ENCODE measurements at places on chromosomes 7 and 10.

- no peak for DNase-seq
Observed at GRCh38 chr10:124077208-124077993, 16.0 kb downstream of the CHST15 start.

DNA sequence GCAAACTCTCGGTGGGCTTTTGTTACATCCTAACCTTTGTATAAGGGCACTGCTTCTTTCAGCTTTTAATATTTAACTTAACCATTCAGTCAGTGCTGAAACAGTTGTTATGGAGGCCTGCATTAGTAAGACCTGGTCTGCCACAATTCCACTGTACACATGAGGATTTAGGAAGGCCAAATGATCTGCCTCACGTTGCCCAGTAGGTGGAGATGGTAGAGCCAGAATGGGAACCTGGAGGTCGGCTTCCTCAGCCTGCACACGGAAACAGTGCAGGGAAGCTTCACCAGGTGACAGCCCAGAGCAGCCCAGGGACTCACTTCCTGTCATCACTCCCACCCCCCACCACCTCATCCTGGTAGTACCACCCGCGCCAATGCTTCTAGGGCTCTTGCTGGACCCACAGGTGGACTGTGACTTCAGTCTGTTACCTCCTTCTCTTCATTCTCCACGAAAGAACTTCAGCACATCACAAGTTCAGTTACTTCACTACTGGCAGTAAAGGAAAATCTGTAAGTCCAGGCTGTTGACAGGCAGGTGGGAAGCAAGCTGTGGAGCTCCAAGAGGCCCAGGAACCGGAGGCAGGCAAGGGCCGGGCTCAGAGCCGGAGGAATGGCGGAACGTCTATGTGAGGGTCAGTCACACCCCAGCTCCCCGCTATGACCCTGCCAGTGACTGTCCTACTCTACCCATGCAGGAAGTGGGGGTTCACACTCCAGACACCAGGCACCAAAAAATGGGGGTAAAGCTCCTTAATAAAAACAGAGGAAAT lies 480.3 kb upstream of the C7orf33 start:
- DNase-seq: no peak

GRCh38 chr10:47458466-47459154 lies 25.3 kb downstream of the ANXA8 start:
- DNase-seq: no peak

- no peak for DNase-seq
Observed at GRCh38 chr10:74190494-74190893, 39.5 kb downstream of the ADK start.

GRCh38 chr7:31082447-31082846 lies 30.3 kb downstream of the ADCYAP1R1 start:
- no peak for DNase-seq

DNA sequence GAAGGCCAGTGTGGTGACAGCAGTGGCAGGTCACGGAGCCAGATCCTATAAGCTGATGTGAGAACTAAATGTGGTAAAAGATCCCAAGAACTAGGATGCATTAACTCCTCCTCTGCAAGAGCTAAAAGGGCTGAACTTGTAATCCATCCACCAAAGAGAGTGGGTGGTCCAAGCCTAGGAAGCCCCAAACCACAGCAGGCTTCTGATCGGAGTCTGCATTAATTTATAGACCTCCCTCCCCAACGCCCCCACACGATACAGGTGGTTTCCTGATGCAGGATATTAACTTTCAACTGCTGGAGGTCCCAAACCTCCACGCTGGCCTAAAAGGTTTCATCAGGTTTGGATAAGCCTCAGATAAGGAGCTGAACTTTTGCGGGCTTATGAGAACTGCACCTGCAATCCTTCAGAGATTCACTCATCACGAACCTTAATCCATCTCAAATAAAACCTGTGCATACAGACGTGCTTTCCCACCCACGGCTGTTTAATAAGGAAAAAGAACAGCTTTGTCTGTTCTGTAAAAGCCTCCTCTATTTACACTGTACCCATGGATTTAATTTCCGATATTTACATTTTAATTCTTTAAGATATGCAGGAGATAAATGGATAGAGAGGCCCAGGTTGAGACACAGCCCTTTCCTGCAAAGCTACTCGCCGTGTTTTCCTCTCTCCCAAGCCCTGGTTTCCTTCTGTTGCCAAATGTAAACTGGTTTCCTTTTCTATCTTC lies 74.9 kb downstream of the GFRA1 start:
- no peak for DNase-seq

DNA sequence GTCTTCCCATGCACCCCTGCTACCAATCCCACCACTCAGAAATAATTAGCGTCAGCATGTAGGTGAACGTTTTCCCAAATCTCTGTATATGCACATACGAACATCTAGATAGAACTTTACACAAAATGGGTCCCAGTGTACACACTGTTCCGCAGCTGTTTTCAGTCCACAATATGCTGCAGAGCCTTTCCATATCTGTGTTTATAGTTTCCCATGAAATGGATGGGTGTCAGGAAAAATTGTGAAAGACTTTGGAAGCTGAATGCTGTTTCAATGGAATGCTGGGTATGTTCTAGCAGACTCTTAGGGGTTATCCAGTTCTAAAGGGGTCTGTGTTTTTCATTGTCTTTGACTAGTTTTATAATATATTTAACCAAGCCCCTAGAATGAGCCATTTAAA lies 13.8 kb downstream of the GRK5 start:
- DNase-seq: no peak

DNA sequence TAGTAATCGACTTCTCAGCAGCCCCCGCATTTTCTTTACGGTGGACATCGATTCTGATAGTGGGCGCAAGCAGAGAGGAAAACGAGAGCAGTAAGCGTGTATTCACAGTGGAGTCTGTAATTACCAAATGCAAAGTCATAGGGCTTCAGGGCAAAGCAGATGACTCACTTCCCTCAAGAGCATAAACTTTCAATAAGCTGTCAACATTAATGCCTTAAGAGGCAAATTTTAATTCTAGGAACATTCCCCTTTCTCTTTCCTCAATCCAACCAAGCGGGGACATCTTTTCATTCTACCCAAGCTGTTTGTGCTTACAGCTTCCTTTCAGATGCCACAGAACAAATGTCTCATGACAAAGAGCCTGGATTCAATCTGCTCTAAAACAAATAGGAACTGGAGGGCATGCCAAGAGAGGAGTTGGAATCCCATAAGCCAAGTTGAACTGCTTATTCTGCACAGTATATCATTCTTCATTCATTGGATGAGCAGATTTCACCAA lies 48.6 kb downstream of the MALSU1 start:
- no peak for DNase-seq

DNA sequence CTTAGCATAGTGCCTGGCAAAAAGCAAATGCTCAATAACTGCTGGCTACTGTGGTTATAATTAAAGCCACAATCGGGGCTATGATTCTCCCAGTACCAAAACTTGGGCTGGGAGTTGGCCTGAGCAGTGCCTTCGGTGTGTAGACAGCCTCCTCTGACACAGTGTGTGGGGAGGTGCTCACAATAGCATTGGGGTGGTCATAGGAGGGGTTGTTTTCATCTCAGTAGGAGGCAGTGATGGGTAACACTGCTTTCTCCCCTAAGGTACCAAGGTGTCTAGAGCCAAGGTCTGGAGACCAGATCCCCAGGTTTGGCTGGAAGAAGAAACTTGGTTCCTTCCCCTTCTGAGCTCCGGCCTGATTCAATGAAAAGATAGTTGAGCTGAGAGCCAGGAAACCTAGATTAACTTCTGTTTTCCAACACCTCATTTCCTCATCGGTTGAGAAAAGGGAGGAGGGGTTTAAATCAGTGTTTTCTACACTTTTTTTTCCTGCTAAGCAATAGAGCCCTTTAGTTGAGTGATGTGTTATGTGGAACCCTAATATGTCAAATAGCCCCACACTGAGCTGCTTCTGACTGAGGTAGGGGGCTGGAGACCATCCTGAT lies 68.2 kb downstream of the LRMDA start:
- DNase-seq: no peak

DNA sequence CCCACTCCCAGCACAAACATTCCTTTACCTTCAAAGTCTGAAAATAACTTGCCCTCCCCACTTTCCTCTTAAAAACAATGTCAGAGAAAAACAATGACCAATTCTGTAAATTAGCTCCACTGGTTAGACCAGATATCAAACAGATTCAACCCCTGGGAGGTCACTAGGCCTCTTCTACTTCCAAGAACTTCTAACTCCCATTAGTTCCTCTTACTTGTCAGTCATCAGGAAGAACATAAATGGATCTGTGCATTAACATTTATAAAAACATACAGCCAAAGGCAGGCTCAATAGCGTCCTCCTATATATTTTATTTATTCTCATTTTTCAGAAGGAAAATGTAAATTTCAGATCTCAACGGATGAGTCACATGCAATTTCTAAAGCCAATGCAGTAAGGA lies 2.2 kb downstream of the ELAPOR2 start:
- DNase-seq: no peak

DNA sequence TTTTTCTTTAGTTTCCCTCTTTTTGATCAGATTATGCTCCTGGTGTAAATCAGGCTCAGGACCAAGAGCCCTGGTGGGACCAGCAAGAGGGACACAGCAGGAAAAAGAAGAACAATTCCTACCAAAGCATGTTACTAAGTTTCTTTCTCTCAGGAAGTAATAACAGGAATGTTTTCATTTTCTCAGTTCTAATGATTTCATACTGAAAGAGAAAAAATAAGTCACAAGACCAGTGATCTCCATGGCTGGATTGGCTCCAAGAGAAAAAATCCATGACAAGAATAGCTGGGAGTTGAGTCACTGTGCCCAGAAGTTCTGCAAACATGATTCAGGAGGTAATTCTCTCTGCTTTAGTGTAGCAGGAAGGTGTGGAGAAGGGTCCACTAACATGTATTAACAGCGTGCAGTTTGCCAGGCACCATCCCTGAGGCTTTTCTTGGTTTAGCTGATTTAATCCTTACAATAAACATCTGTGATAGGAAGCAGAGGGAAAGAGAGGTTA lies 23.8 kb upstream of the IFIT2 start:
- no peak for DNase-seq

DNA sequence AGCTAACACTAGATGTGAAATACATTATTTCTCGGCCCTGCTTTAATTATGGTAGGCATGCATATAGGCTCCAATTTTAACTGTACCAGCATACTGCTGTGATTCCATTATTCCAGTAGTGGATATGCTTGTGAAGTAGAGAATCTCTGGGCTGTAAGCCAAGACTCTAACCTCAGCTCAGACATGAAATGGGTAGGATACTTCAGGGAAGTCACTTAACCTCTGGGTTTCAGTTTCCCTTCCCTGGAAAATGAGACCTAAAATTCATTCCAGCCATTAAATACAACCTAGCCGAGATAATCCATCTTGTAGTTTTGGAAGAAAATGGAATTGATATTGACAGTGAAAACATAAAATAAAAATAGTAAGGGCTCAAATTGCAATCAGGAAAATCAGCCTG lies 59.6 kb upstream of the TRIL start:
- no peak for DNase-seq
